Activated T-helper 9 cell treated with anti-CD3 and anti-CD28 coated beads, Interleukin-2, amount 50 U/mL, for 16 hours (primary cell): ENCODE measurements at places on chromosomes 5 and 9.

- no peak for DNase-seq
Observed at GRCh38 chr5:177510567-177511053, 984 bp upstream of the DOK3 start.

GRCh38 chr9:112846528-112847488 is 43.9 kb downstream of the SLC46A2 start:
- no peak for DNase-seq

GRCh38 chr9:135046739-135047350 is 40.6 kb upstream of the OLFM1 start:
- DNase-seq: no peak

DNA sequence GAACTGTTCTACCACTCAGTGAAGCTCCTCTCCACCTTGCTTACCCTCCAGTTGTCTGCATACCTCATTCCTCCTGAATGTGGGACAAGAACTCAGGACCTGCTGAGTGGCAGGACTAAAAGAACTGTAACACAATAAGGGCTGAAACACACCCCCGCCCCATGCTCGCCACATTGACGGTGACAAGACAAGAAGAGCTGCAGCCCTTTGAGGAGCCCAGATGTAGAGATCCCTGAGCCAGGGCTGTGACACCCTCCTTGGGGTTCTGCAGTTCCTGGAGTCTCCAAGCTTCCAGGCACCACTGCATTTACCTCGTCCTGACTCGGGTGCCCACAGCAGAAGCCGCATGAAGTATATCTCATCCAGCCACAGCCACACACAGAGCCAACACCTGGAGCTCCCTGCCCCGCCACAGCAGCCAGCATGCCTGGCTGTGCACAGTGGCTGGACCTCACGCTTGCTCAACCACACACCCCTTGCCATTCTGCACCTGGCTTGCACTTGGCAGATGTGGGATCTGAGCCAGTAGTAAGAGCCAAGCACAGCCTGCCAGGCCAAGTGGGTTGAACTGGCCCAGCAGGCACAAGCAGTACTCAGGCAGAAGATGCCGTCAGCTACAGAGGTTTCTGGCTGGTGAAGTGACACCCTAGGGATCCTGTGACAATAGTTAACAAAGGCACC is 166.1 kb downstream of the RNF180 start:
- no peak for DNase-seq

GRCh38 chr9:107683566-107683965 is 194.0 kb upstream of the KLF4 start:
- DNase-seq: no peak

DNA sequence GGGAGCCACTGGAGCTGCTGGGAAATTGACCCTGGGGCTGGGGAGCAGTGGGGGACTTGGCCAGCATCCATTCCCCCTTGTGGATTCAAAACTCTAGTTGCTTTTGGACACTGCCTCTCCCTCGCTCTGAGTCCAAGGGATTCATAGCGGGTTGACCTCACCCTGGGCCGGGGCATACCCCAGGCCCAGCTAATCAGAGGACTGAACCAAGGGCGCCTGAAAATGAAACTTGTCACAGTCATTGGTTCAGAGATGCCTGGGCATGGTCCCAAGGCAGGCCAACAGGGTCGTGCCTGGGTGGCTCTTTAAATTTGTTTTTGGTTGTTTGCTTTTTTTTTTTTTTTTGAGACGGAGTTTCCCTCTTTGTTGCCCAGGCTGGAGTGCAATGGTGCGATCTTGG is 22.6 kb downstream of the STK10 start:
- no peak for DNase-seq

GRCh38 chr5:176810687-176811501 is 535 bp downstream of the UNC5A start:
- no peak for DNase-seq

DNA sequence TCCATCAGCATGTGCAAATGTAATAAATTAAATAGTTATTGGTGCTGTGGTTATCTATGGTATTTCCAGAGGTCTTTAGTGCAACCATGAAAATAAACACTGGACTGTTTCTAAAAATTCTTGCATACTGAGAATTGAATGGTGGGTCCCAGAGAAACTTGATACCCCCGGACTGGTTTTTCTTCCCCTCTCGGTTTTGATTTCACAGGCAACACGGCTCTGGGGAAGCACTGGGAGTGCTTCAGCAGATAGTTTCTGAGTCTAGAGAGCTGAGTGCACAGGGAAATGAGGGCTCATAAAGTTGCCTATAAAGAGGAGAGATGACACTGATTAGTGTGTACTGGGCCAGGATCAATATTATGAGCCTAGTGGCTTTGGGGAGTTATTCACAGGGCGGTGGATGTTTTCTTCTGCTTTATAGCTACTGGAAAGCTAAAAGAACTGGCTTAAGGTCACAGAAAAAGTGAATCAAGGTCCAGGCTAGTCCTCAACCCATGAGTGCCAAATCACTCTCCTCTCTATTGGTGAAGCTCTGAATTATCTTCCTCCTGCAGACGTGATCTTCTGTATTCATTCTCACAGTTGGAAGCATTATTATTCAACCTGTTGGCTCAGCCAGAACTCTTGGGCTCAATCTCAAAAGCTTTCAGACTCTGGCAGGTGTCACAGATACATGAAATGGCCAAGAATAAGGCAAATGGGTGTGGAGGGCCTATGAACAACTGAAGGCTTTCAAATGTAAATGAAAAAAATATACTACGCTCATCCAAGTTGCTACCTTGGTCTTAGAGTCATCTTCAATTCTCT is 170.2 kb upstream of the HMHB1 start:
- DNase-seq: no peak
